SK-MEL-5 (cell line): ENCODE measurements at places on chromosomes 11 and 22. TPM values are rescaled to one million over a fixed set of nuclear protein-coding genes. Genes with fewer than 3 reads are reported as not detected.

DNA sequence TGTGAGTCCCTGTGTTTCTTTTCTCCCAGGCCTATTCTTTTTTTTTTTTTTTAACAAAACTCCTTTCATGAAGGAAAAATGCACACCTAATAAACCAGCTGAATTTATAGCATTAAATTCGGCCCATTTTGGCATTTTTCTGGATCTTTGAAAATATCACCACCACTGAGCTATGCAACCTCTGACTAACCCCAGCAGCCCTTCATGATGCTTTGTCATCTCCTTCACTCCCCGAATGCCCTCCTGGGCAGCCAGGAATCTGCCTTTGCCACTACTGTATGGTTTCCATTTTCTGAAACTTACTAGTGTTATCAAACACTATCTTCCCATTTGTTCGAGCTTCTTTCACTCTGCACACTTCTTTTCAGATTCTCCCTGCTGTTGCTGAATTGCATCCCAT, 97.9 kb downstream of the ZNF280B start:
- DNase-seq, result no peak

DNA sequence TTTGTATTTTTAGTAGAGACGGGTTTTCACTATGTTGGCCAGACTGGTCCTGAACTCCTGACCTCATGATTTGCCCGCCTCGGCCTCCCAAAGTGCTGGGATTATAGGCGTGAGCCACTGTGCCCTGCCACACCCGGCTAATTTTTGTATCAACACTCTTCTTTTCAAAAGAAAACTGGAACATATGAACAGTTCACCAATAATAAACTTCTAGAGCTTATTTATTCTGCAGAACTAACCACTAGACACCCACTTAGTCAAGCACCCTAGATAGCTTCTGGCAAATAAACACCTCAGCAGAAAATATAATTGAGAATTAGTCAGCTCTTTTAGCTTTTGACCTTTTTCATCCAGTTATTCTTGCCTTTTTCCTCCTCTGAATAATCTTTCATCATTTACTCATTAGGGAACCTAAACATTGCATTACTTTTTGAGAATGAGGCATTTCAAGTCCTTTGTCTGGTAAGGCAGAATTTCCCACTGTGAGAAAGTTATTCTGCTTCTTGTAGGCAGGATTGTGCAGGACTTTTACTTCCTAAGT, 27.3 kb upstream of the TMEM41B start:
- no peak for DNase-seq

The UBASH3B gene
- total RNA-seq, result 12.4 and 12.8 TPM in 2 replicates

The CRYBB3 gene
- total RNA-seq, result 0.24 TPM in 1 of 2 replicates, not detected in the other

- DNase-seq, result no peak
Measured at GRCh38 chr11:21949763-21950413, 243.0 kb upstream of the ANO5 start.

- peak; percentile 74 for DNase-seq
Measured at GRCh38 chr22:19942157-19943081, 801 bp upstream of the TXNRD2 start.

GRCh38 chr11:22208151-22208858, 15.4 kb downstream of the ANO5 start:
- no peak for DNase-seq

DNA sequence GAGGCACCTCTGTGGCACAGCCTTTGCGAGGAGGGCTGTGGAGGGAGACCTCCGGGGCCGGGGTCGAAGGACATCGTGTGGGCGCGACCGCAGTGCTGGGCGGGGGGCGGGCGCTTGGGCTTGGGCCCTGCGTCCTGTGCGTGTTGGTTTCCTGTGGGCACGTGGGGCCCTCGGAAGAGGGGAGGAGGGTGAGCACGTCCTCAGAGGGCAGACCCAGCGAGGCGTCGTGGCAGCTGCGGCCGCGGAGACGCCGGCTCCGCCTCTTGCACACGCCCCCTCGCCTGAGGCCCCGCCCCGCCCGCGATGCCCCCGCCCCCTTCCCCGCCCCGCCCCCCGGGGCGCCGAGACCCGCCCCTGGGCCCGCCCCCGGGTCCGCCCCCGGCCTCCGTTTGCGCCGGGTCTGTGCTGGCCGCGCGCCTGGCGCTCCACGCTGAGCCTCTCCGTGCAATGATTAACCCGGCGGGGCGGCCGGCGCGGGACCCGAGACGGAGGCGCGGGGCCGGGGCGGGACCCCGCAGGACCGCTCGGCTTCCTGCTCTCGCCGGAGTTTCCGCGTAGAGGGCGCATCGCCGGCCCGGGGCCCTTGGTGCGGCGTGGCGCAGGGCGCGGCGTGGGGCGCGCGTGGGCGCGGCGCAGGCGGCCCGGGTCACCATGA, at the start of gene PRR5:
Gene PRR5 (plus strand): TSS at position 381 of the 655 bp plus-strand sequence. CDS start 271 bp downstream, at position 652.
- peak; percentile 85 for DNase-seq
